Natural killer cell (primary cell): ENCODE measurements at places on chromosomes 4 and X. TPM values are rescaled to one million over a fixed set of nuclear protein-coding genes. Genes with fewer than 3 reads are reported as not detected.
A peak's percentile ranks its signal among the peaks of the same experiment; 100 is the strongest.

Gene GPAT3
- 1.2 TPM for total RNA-seq

GRCh38 chr4:54231768-54232688 is 2.9 kb downstream of the PDGFRA start:
- DNase-seq: no peak

DNA sequence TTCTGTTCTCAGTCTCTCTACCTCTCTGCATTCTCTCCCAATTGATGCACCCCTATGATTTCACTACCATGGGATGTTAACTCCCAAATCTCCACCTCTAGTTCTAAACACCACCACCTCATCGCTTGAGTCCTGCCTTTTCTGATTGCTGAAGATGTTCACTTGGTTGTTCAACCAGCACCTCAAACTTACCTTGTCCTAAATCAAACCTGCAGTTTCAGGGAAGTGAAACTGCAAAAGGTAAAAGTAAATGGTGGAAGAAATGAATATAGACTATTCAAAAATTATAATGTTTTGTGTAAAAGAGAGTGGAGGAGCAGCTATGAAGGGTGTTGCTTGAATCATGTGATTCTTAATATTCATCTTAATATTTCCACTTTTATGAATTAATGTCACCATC is 91.0 kb downstream of the PDE5A start:
- DNase-seq: no peak

DNA sequence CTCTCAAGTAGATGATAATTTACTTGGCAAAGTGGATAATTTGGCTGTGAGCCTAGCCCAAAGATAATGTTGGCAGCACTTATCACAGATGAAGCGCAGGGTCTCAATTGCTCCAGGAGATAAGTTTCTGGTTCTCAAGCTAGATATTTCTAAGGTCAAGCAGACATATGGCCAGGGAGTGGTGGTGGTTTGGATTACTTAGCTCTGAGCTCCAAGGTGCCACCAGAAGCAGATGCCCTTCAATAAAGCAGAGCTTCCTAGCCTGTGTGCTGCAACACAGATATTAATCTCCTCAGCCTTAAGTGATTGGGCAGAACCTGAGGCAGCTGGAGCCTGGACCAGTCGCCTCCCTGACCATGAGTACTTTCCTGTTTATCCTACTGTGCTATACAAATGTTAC is 79.2 kb upstream of the NALF2 start:
- DNase-seq: no peak

DNA sequence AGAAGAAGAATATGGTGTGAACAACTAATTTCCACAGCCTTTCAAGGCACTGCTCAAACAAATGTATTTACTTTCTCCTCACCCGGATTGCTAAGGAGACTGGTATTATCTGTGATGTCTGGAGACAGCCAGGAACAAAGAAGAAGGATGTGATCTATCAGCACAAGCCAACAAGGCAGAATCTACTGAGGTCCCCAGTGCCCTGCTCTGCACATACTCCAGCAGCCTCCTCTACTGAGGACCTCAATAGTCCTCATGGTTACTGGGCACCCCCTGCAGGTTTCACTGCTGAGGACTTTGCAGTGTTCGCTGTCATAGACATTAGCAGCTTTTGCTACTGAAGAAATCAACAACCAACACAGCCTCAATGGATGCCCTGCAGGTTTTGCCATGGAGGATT is 930.1 kb downstream of the ADGRL3 start:
- DNase-seq: no peak

Gene SLC34A2
- total RNA-seq: not detected

DNA sequence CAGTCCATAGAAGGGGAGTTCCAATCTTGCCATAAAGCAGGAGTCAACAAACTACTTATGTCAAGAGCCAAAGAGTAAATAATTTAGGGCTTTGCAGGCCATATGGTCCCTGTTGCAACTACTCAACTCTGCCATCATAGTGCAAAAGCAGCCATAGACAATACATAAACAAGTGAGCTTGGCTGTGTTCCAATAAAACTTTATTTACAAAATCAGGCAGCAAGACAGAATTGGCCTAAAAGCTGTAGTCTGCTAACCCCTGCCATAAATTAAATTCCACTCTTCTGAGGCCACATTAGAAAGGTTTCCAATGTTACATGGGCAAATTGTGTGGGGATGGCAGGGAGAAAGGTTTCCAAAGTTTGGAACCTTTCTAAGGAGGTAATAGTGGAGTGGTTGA is 14.7 kb downstream of the TRMT2B start:
- DNase-seq: no peak

- DNase-seq: no peak
Measured at GRCh38 chr4:153098427-153098826, 105.8 kb upstream of the TRIM2 start.

Gene HS6ST2
- total RNA-seq: not detected

DNA sequence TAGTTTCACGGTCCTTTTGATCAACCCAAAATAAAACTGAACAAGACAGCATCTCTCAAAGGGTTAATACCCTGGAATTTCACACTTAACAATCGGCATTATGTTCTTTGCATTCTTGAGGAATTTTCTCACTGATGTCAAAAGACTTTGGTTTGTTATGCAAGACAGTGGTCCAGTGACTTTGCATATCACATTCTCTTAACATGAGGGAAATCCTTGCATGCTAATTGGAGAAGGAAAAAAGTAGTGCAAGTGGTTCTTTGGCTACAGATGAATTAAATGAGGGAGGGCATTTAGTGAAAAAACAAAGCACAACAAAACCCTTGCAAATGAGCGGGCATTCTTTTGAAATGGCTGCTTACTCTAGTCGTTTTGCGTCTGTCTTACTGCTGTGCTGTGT is 105.1 kb upstream of the LIMCH1 start:
- DNase-seq: no peak

GRCh38 chr4:8738471-8738931 is 133.1 kb downstream of the HMX1 start:
- DNase-seq: no peak

- DNase-seq: no peak
Measured at GRCh38 chr4:169283114-169283509, 12.4 kb upstream of the SH3RF1 start.

Gene COL4A6
- total RNA-seq: not detected

DNA sequence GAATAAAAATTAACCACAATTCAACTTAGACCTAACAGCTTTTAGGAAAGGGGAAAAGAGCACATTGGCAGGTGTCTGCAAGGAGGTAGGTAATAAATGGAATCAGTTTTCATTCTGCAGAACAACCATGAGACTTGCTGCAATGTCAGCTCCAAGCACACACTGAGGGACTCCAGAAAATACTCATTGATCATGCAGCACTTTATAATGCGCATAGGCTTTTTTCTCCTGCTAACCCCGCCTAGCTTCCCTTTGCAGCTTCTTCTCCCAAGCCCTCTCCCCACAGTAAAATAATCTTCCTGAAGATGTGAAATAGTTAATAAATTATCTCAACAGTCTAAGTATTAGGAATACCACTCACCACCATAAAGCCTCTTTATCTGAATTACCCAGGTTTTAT is 36.9 kb downstream of the ANKRD17 start:
- peak; percentile 10 for DNase-seq

Gene GRSF1
- total RNA-seq: 43.0 TPM

GRCh38 chr4:188942606-188943005 is 803.4 kb downstream of the TRIML1 start:
- no peak for DNase-seq

DNA sequence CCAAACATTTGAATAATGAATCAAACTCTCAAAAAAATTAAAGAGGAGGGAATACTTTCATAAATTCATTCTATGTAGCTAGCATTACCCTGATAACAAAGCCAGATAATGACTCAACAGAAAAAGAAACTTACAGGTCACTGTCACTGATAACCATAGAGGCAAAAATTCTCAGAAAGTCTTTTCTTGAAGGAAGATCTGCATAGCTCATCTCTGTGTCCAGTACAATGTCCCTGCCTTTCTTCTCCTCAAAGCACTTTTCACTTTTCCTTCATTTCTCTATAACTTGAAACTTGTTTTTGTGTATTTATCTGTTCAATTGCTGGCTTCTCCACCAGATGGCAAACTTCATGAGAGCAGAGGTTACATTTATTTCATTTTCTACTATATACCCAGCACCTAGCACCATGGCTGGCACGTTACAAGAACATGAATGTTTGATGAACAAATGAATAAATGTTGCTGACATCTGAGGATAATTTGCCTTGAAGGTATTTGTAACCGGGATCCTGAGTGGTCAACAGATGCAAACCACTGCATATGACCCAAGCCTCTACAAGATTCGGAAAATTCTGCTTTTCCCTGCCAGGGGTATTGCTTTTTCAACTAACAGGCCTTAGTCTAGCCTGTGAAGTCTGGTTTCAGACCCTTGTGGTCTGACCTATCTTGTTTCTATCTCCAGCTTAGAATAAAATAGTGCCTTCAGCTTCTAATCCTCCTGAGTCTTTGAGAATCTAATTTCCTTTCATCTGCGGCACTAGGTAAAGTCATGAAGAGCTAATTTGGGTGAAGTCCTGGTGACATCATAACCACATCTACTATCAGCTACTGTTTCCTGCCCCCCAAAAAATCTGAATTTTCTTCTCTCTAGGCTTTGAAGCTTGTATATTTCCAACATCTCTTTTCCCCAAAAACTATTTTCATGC is 52.5 kb upstream of the ANTXR2 start:
- DNase-seq: peak; percentile 80

DNA sequence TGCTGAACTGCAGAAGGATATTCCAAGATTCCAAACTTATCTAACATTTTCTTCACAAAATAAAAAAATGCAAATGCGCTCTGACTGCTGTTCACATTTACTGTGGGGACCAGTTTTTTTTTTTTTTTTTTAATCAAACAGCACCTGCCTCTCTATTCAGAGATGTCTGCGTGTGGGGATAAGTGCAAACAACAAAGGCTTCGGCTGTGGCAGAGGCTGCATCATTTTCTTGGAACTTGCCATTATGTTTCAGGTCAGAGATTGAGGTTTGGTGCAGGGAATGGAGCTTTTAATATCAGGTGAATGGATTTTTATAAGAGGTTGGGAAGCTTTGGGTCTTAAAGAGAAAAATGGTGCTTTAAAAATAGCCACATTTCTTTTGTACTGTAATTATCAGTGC is 78.2 kb upstream of the TET2 start:
- no peak for DNase-seq

Gene UGT2B11
- total RNA-seq: not detected

DNA sequence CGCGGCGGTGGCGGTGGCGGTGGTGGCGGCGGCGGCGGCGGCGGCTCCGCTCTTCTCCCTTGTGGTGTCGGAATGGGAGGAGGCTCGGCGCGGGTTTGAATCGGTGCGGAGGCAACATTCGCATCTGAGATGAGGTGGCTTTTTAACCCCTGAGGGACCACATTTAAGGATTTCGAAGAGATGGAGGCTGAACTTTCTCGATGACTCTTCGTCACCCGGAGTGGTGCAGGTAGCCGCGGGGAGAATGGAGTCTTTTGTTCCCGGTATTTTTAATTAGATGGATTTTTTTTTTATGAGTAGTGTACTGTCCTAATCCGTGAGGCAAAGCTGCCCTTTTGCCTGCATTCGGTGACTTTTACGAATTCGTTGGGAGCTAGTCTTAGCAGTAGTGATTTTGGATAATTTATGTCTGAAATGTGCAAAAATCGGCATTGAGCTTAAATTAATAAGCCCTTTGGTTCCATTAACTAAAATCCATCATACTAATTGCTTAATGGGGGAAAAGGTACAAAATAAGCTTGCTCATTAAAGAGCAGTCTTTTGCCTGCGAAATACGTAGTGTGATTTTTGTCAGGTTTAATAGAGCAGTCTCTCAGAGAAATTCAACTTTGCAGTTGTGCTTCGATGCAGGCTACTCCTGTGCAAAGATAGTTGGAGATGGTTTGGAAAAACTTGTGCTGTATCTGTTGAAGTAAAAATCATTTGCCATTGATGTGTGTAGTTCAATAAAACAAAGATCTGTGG is 206.2 kb downstream of the TENM3 start:
- no peak for DNase-seq

DNA sequence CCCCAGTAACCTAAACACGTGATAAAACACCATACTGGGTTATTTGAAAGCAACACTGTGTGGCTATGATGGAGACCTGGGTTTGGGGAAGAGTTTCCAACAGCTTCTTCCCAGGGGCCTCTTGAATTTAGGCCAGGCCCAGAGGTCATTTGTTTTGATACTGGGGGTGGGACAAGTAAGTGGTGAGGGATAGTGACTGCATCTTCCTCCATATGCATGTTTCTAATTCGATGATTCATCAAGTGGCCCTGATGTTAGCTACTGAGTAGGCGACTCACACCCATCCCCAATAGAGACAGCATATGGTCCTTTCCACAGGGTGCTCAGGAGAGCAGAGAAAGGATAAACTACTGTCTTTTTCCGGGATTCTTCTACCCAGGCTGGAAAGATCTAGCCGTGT is 2.7 kb downstream of the NDP start:
- DNase-seq: no peak

- no peak for DNase-seq
Measured at GRCh38 chrX:112857478-112857878, 16.8 kb upstream of the AMOT start.

DNA sequence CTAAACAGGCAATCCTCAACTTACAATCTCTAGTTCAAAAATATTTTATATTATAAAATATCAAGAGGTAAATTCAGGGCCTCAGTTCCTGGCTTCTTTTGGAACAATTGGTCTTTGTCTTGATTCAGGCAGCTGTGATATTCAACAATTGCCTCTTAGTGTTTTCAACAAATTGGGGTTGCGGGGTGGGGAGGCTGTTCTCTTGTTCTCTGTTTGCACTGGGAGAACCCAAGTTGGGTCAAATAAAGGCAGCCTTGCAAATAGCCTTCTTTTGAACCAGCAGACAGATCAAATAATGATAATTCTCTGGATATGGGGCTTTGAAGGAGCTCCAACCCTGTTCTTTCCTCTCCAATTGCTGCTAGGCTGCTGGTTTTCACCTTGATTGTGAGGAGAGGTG is 142.5 kb downstream of the COL4A5 start:
- no peak for DNase-seq

DNA sequence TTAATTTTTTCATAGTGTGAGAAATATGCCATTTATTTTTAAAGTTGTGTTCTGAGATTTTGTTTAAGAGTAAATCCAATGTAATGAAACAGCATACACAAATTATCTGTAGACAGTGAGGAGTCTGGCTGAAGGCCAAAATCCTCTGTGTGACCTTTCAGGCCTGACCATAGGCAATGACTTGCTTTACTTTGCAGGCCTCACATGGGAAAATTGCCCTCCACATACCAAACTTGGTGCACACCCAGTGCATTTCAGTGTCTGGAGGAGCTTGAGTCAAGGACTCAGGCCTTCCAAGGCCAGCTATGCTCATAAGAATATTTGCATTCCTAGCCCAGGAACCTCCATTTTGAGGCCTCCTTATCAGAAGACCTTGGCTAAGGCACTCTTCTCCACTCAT is 430.1 kb downstream of the GABRG1 start:
- no peak for DNase-seq

Gene UGT2B10
- total RNA-seq: not detected

- DNase-seq: no peak
Measured at GRCh38 chrX:105526431-105526830, 295.9 kb upstream of the NRK start.

Gene MMRN1
- total RNA-seq: 2.0 TPM

DNA sequence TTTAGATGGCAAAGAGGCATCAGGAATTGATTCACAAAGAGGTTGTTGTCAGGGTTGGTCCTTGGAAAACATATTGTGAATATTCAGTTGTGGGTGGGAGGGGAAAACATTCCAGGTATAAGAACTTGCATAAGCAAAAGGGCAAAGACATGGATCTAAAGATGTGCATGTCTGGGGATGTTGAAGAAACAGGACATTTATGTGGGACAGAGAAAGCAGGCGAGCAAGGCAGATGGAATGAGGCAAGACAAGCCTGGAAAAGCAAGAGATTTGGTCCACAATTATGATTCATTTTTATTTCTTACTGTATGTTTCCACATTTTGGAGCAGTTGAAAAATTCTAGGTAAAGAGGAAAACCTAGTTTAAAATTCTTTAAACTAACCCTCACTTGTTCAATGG is 134.9 kb upstream of the CXXC4 start:
- DNase-seq: no peak
